ENCODE measurements at places on chromosomes 2 and 18. TPM values are rescaled to one million over a fixed set of nuclear protein-coding genes. Genes with fewer than 3 reads are reported as not detected.

DNA sequence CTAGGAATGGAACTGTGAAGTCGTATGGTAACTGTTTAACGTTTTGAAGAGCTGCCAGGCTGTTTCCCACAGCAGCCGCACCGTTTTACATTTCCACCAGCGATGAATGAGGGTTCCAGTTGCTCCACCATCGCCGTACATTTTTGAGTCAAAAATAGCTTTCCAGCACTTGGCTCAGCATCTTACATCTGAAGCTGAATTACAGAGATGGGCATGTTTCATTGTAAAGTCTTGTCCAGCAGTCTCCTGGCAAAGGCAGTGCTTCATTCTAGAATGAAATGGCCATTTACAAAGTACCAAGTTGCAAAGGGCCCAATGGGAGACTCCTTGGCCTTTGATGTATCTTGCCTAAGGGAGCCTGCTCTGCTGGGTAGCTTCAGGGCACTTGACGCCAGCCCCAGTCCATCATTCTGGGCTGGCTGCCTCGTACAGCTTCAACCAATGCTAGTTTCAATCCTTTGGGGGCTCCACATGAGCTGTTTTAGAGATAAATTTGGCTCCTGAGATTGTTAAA, 45.1 kb downstream of the ATIC start:
- H3K4me3 ChIP-seq = no peak overlapping the region
- no peak for DNase-seq
- no peaks in the 10 kb centered on the region for H3K4me1 ChIP-seq
- no peaks in the 10 kb centered on the region for H3K27me3 ChIP-seq

DNA sequence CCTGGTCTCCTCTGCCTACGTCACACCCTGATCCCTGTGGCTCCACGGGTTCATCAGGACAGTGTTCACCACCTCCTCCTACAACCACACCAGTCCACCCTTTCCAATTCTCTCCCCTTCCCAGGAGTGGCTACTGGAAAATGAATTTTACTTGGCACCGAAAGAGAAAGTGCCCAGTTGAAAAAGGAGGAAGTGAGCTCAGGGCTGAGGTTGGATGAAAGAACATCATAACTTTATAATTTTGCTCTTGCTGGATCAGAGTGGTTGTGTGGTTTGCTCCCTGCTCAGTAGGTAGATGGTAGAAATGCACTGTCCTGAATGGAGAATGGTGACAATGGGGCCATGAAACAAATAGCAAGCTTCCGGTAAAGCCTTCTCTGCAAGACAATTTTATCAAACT, 140.3 kb upstream of the DDX18 start:
- no peaks in the 10 kb centered on the region for H3K36me3 ChIP-seq
- no peaks in the 10 kb centered on the region for H3K4me1 ChIP-seq
- no peaks in the 10 kb centered on the region for H3K27me3 ChIP-seq
- H3K4me3 ChIP-seq = no peak overlapping the region

DNA sequence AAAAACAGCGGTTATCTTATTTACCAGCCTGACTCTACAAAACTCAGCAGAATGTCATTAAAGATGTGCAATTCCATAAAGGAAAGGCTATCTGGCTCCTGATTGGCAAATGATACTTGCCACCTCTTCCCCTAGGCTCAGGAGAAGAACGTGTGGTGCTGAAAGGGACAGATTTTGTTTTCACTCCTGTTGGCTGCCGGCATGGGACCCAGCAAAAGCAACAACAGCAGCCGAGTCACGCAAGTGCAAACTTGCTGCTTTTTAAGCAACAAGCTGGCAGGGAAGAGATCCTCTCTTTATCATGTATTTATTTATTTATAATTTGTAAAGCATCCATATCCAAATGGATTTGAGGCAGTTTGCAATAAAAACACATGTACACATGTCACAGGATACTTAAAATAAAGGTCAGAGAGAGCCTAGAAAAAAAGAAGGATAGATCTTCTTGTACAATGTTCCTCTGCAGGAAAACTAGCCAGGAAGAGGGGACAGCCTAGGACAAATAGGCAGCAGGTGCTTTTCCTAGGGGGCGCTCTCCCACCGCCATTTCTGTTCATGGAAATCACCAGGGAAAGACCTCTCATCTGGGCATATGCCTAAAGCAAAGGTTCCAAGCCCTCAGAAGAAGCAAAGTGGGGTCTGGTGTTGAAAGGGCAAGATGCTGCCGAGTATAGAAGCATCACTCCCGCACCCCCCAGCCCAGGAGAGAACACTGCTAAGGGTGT, 799.3 kb downstream of the BCL11A start:
- no peaks in the 10 kb centered on the region for H3K4me1 ChIP-seq
- no peaks in the 10 kb centered on the region for H3K27me3 ChIP-seq
- DNase-seq = peak; percentile 13
- H3K36me3 ChIP-seq = no peaks in the 10 kb centered on the region

GRCh38 chr2:215881582-215881981, 131.8 kb downstream of the MREG start:
- H3K36me3 ChIP-seq = no peaks in the 10 kb centered on the region
- H3K4me3 ChIP-seq = no peak overlapping the region
- no peak overlapping the region for H3K27ac ChIP-seq

DNA sequence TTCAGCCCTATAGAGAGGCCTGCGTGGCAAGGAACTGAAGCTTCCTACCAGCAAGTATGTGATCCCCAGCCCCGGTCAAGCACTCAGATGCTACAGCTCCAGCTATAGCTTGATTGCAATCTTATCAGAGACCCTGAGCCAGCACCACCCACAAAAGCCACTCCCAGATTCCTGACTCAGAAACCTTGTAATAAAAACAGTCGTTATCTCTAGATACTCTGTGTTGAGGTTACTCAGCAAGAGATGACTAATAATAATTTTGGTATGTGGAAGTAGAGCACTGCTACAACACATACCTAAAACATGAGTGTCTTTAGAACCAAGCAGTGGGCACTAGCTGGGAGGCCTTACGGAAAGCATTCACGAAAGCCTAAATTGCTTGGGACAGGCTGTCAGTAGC, 216.9 kb downstream of the UXS1 start:
- H3K27ac ChIP-seq = peak overlapping the region; percentile 33
- H3K27me3 ChIP-seq = no peaks in the 10 kb centered on the region
- no peak overlapping the region for H3K4me3 ChIP-seq
- H3K4me1 ChIP-seq = peaks cover 38% of the 10 kb centered on the region

GRCh38 chr2:109186656-109187250, 57.7 kb downstream of the SH3RF3 start:
- H3K36me3 ChIP-seq = peaks cover under 1% of the 10 kb centered on the region
- no peaks in the 10 kb centered on the region for H3K27me3 ChIP-seq
- no peak for DNase-seq
- no peak overlapping the region for H3K27ac ChIP-seq
- H3K4me3 ChIP-seq = no peak overlapping the region

DNA sequence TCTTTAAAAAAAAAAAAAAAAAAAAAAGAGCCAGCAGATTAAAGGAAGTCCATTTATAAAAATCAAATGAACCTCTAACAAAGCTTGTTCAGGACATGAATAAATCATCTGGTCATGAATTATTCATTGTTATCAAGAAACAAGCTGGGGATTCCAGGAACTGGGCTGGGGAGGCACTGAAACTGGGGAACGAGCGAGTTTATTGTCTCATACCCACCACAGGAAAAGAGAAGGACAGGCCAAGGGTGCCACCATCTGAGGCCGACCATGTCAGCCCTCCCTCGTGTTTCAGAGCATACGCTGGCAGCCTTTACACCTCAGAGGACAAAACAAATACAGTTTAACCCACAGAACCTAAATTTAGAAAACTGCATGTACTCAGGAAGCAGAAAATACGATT, 164.2 kb downstream of the VWC2L start:
- peaks cover 4% of the 10 kb centered on the region for H3K27me3 ChIP-seq
- no peak overlapping the region for H3K27ac ChIP-seq
- no peak for DNase-seq
- H3K4me1 ChIP-seq = peaks cover 2% of the 10 kb centered on the region

- no peaks in the 10 kb centered on the region for H3K4me1 ChIP-seq
- no peaks in the 10 kb centered on the region for H3K27me3 ChIP-seq
- H3K27ac ChIP-seq = no peak overlapping the region
- H3K4me3 ChIP-seq = no peak overlapping the region
- DNase-seq = no peak
Observed at GRCh38 chr2:126038861-126039260, 617.1 kb upstream of the GYPC start.

- H3K4me3 ChIP-seq = no peak overlapping the region
- no peaks in the 10 kb centered on the region for H3K4me1 ChIP-seq
- H3K36me3 ChIP-seq = no peaks in the 10 kb centered on the region
- no peak overlapping the region for H3K27ac ChIP-seq
Observed at GRCh38 chr2:65443509-65444186, 11.2 kb upstream of the SPRED2 start.

SLC30A3 gene
- total RNA-seq = 0.55 TPM

KRTCAP3 gene
- 6.7 TPM for total RNA-seq

IL36A gene
- total RNA-seq = not detected

HAAO gene
- total RNA-seq = 0.41 TPM

PCARE gene
- not detected for total RNA-seq

IL1RN gene
- total RNA-seq = 0.77 TPM

LRP1B gene
- total RNA-seq = not detected

PTRHD1 gene
- 23.5 TPM for total RNA-seq

PKDCC gene
- total RNA-seq = not detected

ASIC4 gene
- total RNA-seq = not detected

ASXL3 gene
- total RNA-seq = not detected

AQP12B gene
- total RNA-seq = not detected
